ENCODE measurements at places on chromosomes 2 and 18.
A peak's percentile ranks its signal among the peaks of the same experiment; 100 is the strongest.

DNA sequence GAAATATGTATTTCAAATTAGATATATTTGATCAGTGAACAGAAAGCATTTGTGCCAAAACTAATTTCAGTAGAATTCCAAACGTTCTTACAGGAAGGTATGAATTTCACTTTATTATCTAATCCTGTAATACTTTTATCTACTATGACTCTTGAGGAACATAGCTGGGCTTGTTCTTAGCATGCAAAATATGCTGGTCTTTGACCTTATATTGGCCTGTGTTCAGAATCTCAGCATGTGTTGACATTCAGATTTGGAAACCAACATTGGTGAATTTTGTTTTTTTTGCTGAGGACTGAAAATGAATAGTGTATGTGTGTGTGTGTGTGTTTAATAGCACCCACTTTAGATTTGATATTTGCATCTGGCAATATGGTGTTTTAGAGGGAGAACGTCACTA, 112.2 kb downstream of the MEIS1 start:
- no peak for DNase-seq

DNA sequence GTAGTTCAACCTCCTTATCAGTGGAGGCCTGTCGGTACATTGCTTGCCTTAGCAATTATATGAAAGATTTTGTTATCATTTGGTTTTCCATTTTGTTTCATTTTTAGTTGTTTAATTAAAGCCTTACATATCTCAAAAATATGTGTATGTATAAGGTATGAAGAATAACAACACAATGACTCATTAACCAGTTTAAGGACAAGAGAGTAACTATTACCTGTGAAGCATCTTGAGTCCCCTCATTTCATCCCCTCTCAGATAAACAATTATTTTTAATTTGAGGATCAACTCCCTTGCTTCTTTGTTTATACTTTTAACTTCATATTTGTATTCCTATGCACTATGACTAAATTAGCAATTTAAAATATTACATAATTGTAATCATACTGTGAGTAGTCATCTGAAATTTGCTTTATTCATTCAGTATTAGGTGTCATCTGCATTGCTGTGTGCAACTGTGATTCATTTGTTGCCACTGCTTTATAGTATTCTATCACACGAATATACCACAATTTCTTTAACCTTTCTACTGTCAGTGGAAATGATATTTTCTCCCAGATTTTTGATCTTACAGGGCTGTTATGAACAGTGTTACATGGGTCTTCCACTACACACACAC, 126.4 kb downstream of the RNF152 start:
- no peak for DNase-seq

- DNase-seq = no peak
Measured at GRCh38 chr2:217854684-217855420, 147.9 kb downstream of the TNS1 start.

DNA sequence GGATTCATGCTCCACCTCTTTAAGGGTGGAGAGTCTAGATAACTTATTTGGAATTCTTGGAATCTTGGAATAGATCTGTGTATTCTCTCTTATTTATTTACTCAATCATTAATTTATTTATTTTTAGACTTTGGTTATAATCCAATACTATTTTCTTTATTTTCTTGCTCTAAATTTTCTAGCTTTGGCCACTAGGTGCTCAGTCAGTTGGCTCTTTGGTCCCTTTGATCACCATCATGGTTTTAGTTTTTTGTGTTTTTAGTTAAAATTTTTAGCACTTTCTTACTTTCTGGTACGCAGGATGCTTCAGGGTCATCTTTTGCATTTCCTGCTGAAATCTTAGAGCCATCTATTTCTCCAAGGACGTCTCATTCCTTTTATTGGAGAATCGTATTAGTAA, 5.2 kb upstream of the PLEK start:
- DNase-seq = no peak

DNA sequence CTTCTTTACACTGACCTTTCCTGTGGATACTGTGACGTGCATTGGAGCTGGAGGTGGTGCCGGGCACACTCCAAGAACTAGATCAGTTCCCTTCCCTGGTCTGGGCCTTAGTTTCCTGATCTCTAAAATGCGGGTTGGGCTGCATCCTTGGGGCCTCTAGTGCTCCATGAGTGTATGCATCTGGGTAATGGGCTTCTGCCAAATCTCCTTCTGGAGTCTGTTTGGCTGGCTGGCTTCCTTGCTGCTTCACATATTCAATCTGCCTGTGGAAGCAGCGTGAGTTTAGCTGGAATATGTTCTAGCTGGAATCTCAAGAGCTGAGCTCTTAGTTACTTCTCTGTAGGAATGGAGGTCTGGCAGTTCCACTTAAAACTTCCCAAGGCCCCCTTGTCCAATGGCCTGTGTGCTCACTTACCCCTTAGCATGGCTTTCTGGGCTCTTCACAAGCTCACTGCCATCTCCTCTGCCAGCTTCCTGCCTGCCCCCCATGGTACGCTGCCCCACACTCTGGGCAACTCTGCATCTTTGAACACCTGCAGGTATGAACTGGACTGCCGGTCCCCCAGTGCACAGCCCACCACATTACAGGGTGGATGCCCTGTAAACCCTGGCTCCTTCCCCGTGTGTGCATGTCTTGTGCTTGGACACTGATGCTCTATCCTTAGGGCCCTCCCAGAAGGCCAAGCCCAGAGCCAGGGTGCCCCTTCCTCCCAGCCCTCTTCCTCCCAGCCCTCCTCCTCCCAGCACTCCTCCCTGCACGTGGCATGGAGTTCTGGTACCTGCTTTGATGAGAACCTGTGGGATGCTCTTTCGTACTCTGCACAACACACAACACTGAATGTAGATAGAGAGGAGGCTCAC, 103.6 kb upstream of the SMAD2 start:
- no peak for DNase-seq

GRCh38 chr2:196268538-196269338, 97.4 kb upstream of the STK17B start:
- no peak for DNase-seq

GRCh38 chr18:3782901-3783300, 332.9 kb downstream of the TGIF1 start:
- DNase-seq = no peak

GRCh38 chr2:216839688-216840087, 20.2 kb downstream of the TNP1 start:
- no peak for DNase-seq

DNA sequence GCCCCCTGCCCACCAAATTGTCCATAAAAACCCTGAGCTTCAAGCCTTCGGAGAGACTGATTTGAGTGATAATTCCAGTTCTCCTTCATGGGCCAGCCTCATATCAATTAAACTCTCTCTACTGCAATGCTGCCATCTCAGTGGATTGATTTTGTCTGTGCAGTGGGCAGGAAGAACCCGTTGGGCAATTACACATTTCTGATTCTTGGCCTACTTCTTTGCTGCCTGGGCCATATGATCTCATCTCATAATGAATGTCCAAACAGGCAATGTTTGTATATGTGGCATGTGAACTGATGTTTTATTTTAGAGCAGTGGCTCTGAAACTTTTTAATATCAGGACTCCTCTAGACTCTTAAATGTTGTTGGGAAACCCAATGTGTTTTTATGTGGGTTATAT, 101.2 kb upstream of the SLC38A11 start:
- DNase-seq = no peak

GRCh38 chr2:20449501-20450200, 2.8 kb downstream of the RHOB start:
- DNase-seq = peak; percentile 73

- DNase-seq = no peak
Measured at GRCh38 chr18:36328385-36328858, 30.9 kb downstream of the FHOD3 start.

DNA sequence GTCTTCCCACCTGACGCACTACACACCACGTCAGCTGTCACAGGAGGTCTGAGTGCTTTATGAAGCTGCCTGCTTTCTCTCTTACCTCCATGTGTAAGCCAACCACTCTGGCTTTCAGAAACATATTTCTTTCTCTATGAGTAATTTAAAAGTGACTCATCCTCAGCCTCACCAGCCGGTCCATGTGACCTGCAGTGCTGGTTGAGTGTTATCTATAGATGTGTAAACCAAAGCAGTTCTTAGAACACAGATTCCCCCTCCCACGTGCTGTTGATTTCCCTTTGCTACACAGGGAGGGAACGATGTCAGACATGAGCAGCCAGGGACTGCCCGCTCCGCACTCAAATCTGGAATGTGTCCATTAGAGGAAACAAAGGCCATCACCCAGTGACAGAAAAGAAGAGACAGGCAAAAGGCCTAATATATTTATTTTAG, 157.8 kb downstream of the BCL2 start:
- peak; percentile 85 for DNase-seq

Data from islet precursor cell (in vitro differentiated cells).